ENCODE measurements at places on chromosomes 7 and 10.

DNA sequence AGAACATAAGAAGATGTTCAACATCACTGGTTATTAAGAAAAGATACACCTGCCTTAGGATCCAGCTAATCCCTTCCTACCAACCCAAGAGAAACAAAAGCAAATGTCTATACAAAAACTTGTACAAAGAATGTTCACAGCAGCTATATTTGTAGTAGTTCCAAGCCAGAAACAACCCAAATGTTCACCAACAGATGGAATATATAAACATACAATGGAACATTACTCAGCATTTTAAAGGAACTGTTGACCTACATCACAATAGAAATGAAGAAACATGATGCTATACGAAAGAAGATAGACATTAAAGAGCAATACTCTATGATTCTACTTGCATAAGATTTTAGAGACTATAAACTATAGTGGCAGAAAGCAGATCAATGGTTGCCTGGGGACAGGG is 149.4 kb downstream of the ZNF438 start:
- DNase-seq, result no peak

- DNase-seq, result no peak
Observed at GRCh38 chr10:110013630-110014293, 6.0 kb downstream of the ADD3 start.

DNA sequence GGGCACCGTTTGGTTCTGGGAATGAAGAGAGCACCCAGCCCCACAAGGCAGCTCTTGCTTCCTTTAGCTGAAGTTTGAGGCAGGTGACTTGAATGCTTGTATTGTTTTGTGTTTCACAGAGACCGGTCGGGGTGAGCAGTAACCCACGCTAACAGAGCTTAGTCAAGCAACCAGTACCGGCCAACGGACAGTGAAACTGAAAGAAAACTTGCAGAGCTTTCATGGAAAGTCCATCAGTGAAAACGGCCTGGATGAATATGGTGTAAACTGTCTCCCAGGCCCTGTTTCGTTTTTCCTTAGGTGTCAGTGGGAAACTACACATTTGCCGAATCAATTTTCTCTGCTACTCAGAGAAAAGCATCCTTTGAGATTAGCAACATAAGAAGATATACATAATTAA is 101.1 kb downstream of the LYZL1 start:
- no peak for DNase-seq

GRCh38 chr7:34430456-34430855 is 227.6 kb upstream of the NPSR1 start:
- DNase-seq, result peak; percentile 2

DNA sequence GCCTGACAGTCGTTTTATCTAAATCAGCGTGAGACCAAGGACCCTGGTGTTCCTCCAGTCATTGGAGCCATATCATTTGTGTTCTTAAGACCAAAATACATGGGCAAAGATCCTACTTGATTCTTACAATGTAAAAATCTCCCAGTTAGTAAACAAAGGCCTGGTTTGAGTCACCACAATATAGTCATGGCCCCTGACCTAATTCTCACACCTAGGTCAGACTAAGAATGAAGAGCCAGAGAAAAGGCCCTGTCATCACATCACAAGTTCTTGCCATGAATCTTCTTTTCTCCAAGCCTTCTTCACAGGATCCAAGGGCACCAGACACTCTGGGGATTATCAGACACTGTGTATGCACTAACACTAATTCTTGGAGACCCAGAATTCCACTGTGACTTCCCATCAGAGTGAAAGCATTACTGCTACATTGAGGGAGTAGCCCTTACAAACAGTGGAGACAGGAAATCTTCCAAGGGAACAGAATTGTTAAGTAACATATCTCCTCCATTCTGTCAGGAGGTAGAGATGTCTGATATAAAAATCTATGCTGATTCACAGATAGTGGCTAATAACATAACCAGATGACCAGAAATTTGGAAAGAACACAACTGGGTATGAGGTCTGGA is 7.6 kb upstream of the ERVW-1 start:
- no peak for DNase-seq

GRCh38 chr7:82021036-82021435 is 251.2 kb upstream of the HGF start:
- DNase-seq, result no peak

GRCh38 chr7:70655694-70656093 is 476.2 kb upstream of the GALNT17 start:
- no peak for DNase-seq

GRCh38 chr10:2908851-2909630 is 158.3 kb upstream of the PFKP start:
- no peak for DNase-seq

DNA sequence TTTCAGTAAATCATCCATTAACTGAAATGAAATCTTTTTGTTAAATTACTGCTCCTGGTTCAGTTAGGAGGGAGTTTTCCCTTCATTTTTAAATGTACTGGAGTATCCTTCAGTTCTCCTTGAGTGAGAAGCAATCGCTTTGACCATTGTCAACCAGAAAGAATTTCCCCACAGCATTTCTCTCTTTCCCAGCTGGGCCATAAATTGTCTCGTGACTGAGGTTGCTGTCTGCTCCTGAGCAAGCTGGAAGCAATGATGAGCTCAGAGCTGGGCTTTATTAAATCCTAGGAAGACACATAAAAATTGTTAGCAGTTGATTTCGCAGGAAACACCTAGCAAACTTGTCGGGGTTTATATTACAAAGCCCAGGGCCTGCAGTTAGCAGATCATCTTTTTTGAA is 102.0 kb upstream of the INSYN2A start:
- no peak for DNase-seq

GRCh38 chr7:4739528-4739992 is 35.9 kb upstream of the AP5Z1 start:
- DNase-seq, result no peak

DNA sequence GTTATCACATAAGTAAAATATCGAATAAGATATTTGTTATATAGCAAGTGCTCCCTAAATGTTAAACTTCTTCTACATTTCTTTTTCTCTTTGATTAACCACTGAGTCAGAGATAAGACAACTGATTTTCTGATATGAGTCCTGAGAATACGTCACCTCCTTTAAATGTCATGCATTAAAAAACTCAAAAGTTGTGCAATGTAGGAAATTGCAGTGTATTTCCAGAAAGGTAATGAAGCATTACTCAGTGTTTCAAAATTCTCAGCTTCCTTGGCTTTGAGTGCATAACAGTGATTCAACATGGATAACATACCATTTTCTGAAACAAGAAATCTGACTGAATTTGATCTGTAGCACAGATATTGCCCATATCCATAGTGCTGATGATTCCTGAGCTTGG is 155.8 kb downstream of the BMPER start:
- DNase-seq, result peak; percentile 68

- DNase-seq, result no peak
Observed at GRCh38 chr10:12455766-12456165, 106.4 kb downstream of the CAMK1D start.

GRCh38 chr10:69057951-69058297 is 30.0 kb upstream of the SRGN start:
- no peak for DNase-seq

- DNase-seq, result no peak
Observed at GRCh38 chr7:70622936-70623335, 509.0 kb upstream of the GALNT17 start.

DNA sequence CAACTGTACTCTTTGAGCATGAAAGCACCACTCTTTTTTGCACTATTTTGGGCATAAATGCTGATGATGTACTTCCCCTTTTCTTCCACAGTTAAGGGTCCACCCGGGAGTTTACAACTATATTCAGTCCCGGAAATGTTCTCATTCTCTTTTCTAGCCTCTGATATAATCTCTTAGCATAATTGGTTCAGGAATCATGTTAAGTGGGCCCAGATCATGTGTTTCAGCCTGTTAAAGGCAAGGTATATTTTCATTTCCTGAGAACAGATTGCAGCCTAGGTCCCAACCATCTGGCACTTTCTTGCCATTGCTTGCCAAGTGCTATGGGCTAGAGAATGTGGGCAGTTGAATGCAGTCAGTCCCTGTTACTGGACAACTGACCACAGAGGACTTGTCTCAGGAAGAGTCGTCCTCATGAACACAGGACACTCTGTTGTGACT is 111.4 kb upstream of the GLCCI1 start:
- DNase-seq, result no peak

DNA sequence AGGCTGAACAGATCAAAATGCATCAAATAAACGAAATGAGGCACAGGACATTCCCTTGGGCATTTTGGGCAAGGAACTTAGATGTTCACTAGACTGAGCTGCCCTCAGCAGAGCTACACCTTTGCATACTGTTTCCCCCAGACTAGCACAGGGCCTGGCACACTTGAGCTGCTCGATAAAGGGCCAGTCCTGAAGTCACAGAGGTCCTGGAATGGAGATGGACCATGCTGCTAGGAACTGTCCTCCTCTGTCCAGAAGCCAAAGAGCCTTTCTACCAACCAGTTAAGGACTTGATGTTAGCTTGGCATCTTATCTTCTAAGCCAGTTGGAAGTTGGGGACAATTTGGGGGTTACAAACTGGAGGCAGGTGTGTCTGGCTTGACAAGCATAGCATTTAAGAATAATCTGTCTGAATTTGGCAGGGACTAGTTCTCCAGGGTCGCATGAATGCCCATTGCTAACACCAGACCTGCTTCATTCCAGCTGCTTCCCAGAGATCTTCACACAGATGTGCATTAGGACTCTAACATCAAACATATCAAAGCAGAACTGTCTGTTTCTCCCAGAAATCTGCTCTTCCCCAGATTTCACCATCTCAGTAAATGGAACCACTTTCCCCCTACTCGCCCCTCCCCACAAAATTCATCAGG is 152.2 kb upstream of the PDE1C start:
- no peak for DNase-seq

DNA sequence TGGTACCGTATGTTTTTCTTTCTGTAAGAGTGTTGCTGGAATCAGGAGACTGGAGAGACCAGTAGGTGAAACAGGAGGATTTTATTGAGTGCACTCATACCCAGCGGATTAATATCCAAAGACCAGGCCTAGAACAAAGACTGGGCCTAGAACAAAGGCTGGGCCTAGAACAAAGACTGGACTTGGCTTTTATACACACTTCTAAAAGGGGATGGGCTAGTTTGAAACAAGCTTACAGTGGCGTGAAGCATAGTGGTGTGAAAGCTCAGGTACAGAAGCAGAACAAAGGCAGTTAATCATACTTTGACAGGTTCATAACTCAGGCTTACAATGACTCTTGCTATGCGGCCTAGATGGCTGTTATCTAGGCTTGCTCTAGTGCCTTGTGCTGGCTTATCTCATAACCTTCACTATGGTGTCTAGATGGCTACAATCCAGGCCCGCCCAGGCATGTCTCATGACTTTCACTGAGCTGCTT is 67.7 kb downstream of the TRIM24 start:
- DNase-seq, result no peak

DNA sequence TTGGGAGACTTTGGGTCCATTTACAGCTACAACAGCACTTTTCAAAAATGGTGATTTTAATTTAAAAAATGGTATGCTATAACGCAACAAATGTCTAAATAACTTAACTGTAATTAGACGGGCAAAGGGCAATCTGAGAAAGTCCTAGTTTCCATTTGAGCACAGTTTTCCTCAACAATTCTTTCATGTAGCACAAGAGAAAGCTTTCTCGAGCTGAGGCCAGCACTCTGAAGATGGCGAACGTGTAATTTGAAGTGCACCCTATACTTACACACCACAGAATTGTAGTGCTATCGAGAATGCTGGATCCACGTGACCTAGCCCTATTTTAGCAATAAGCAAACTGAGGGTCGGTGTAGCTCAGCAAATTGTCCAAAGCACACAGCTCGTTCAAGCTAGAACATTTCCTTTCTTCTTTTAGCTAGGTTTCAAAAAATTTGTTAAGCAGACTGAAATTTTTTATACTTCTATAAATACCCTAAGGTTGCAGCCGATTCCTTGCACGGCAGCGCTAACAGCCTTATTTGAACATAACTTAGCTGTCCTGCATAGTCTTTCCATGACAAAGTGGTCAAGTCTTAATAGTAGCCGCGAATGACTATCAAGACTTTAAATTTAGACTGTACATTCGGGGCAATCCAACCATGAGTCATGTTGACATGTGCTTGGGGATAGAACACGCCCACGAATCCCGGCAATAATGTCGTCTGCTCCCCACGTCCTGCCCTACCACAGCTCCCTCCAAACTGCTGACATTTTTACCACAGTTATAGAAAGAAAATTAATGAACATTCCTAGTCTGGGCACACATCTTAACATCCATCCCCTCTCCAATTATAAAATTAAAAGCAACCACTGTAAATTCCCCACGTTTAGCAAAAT is 10.0 kb downstream of the KLF6 start:
- DNase-seq, result no peak

DNA sequence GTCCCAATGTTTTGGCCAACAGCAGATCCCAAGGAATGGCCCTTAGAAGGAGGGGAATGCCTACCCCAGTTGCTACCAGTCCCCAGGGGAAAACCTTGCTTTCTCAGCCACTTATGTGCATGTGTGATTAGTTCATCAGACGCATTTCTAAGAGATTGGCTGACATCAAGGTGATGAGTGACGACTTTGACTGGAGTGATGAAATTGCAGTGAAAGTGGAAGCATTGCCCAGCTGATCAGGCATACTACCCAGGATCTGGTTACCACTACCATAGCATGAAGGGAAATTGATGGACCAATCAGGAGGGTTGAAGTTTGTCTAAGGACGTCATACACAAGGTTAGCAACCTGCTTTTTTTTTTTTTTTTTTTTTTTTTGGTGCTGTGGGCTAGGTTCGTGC is 90.3 kb upstream of the ELMO1 start:
- no peak for DNase-seq

- DNase-seq, result peak; percentile 63
Observed at GRCh38 chr10:73182568-73182967, 14.6 kb downstream of the FAM149B1 start.

DNA sequence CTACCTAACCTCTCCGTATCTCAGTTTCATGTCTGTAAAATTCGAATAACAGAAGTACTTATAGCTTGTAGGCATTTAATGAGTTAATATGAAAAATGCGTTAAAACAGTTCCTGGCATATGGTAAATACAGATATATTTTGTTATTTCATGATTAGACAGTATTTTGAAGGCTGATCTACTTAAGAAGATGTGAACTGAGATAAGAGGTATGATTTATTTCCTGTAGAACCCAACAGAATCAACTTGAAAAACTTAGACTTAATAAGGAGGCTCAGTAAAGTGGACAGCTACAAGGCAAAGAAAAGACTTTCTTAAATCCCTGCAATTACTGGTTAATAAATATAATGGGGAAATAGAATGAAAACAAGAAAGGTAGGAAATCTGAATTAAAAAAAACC is 103.3 kb downstream of the FANK1 start:
- DNase-seq, result no peak
